ENCODE measurements at places on chromosomes 13 and 19.

DNA sequence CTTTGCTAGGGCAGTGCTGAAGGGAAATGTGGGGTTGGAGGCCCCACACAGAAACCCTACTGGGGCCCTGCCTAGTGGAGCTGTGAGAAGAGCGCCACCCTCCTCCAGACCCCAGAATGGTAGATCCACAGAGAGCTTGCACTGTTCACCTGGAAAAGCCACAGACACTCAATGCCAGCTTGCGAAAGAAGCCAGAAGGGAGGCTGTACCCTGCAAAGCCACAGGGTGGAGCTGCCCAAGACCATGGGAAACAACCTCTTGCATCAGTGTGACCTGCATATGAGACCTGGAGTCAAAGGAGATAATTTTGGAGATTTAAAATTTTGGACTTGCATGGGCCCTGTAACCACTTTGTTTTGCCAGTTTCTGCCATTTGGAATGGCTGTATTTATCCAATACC lies 615.4 kb upstream of the MIR17HG start:
- DNase-seq = no peak

- DNase-seq = peak; percentile 23
Observed at GRCh38 chr13:25980255-25980654, 71.6 kb downstream of the SHISA2 start.

DNA sequence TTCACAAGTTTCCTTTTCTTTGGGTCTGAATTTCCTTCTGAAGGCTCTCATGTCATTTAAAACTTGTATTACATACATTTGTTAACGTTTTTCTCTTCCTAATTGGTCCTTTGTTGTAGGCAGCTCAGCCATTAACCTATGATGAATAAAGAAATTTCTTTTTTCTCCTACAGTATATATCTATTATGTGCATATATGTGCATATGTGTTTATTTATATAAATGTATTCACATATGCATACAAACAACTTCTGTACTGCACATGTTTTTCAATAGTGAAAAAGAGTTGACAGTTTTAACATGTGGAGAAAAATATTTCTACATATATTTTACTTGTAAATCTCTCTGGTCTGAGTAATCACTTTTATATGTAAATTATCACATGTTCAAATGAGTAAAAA lies 1674.9 kb upstream of the PCDH20 start:
- no peak for DNase-seq

DNA sequence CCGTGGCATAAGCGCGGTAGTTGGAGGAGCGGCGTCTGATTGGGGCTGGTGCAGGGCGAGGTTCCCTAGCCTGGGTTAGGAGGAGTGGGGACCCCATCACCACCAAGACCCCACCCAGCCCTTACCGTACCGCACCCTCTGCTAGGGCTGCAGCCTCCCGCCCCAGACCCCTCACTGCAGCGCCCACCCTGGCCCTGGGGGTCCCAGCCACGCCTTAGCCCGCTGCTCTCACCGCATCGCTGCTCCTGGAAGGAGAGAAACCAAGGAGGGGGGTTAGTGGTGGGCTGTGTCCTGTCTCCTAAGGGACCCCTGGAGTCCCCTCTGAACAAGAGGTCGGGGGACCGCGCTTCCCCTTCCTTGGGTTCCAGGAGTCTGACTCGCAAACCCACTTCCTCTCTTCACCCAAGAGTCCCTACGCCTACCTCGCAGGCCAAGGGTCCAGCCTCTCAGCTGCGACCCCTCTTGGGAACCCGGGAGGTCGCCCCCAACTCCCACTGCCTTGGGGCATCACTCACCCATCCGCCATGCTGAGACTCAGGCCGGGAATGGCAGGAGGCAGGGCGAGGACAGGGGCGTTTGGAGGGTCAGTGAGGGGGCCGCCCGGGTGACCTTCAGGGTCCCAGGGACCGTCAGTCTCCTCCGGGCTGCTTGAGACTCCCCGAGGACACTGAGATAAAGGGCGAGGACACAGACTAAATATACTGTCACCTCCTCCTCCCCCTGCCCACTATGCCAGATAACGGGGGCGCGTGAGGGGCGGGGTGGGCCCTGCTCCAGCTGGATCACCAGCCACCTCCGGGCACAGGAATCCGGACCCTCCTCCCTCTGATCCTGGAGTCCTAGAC lies at the start of gene TNNI3:
Gene TNNI3 (minus strand): TSS at position 669 of the 845 bp plus-strand sequence. CDS start 143 bp downstream, at position 526.
- no peak for DNase-seq

DNA sequence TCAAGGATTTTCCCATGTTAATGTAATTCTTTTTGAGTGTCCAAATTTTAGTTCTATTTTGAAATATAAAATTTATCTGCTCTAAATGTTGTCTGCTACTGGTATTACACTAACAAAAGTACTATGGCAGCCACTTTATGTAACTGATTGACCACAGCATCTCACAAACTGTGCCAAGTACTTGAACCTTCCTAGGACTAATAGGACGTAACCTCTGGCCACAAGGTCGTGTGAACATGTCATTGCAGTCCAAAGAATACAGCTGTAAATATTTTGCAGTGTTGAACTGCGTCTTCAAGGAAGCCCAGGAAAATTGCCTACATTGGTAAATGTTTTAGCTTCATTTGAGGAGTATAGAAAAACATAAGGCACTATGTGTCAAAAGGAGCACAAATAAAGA lies 1.9 kb downstream of the KCTD4 start:
- no peak for DNase-seq

DNA sequence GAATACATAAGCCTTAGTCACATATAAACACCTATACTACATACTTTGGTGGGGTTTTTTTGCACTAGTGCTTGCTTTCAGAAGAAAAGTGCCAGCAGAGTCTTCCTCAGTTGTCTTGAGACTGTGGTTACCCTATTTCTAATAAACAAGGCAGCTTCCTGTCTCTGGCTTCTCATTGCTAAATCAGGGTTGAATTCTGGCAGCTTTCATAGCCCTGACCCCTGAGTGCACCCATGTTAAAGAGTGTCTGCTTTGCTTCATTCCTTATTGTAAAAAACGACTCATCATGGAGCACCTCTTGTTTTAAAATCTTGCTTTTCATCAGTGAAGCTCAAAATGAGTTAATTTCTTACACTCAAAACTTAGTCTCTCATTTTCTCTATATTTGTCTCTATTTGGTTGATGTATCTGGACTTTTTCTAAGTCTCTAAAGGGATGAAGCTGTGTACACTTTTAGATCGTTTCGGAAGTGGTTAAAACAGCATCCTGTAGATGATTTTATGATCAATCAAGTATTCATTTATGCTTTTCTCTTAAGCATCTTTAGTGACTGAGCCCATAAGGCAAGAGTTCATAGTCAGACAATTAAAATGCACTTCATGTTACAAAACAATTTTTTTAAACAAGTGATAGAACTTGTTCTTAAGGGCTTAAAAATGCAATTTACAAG lies 72.1 kb downstream of the KLF12 start:
- DNase-seq = peak; percentile 32

All from fibroblast of skin of scalp (primary cell).